CD8-positive, alpha-beta T cell (primary cell): ENCODE measurements at places on chromosomes 4 and X.

DNA sequence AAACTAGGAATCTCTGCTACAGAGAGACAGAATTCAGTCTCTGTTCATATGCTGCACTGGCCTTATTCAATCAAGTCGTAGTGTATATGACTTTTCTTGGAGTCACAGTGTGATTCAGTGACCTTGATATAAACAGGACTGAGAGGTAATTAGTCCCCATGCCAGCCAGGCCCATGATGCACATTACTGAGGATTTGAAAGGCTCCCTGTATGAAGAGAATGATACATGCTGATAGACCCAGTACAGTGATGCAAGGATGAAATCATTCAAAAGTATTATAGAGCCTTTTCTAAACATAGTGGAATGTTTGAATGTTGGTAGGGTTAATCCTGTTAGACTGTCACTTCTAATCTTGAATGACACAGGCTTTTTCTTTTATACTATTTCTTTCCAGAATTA, 34.1 kb downstream of the ANXA3 start:
- DNase-seq: no peak

GRCh38 chr4:70765368-70765767, 43.6 kb downstream of the RUFY3 start:
- no peak for DNase-seq

DNA sequence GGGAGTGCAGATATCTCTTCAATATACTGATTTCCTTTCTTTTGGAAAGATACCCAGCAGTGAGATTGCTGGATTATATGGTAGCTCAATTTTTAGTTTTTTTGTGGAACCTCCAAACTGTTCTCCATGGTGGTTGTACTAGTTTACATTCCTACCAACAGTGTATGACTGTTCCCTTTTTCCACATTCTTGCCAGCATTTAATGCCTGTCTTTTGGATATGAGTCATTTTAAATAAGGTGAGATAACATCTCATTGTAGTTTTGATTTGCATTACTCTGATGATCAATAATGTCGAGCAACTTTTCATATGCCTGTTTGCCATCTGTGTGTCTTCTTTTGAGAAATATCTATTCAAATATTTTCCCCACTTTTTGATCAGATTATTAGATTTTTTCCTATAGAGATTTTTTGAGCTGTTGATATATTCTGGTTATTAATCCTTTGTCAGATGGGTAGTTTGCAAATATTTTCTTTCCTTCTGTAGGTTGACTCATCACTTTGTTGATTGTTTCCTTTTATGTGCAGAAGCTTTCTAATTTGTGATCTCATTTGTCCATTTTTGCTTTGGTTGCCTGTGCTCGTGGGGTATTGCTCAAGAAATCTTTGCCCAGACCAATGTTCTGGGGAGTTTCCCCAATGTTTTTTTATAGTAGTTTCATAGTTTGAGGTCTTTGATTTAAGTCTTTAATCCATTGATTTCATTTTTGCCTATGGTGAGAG, 552.7 kb downstream of the ZNF674 start:
- no peak for DNase-seq

DNA sequence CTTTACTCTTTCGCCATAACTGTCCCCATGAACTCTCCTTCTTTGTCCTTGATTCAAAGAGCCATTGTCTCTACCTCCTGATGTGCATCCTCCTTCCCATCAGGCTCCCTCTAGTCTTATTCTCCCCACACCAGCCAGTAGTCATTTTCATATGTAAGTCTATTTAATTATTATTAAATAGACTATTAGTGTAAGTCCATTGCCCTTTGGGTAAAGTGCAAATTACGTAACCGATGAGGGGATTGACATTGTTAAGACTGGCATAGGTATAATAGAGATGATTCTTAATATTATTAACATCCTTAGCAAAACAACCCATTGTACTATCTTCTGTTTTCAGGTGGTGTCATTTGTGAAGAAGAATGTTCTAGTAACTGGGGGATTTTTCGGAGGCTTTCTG, 16.7 kb downstream of the CMC4 start:
- DNase-seq: no peak

DNA sequence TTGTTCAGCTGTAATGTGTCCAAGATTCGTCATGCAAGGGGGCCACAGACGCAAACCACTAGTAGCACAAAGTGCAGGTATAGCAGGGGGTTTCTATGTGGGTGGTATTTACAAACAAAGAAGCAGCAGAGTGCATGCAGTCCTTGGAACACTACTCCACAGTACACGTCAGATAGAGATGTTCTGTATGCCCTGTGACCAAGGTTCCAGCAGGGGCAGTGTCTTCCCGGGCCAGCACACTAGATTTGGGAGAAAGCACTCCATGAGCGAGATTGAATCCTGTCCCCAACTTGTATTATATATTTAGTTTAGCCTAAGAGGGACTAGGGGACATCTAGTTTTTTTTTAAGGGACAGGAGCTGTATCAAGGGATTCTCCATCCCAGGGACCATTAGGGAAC, 54.4 kb upstream of the ESX1 start:
- no peak for DNase-seq

- DNase-seq: no peak
Observed at GRCh38 chr4:184368290-184368689, 106.1 kb downstream of the IRF2 start.

DNA sequence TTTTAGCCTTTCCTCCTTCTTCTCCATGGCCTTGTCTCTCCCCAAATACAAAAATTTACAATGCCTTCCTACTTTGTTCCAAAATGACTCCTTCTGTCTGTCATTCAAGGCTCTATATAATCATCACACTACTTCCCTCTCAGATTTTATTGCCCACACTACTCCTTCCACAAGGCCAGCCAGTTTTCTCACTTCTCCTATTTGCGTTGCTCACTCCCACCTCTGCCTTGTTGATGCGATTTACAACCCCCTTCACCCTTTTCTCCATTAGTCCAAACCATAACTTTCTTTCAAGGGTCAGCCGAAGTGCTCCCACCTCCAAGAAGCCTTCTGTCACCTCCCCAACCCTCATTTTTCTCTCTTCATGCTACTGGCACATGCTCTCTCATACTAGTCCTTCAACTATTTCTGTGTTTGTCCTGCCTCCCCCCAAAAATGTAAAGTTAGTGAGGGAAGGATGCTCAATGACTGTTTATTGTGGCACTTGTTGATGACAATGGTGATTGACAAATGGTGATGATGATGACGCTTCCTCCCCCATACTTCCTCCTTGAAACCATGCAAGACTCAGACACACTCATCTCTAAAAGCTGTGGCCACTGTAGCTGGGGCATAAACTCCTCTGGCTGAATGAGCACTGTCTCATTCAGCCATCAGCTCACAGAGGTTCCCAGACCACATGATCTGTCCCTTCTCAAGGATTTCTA, 2.7 kb upstream of the XKRX start:
- DNase-seq: no peak
